A549 treated with dexamethasone at 1 μM for 4 hours (cell line): ENCODE measurements at places on chromosomes 6 and 20. TPM values are rescaled to one million over a fixed set of nuclear protein-coding genes. Genes with fewer than 3 reads are reported as not detected.

The PTCHD4 gene
- 0.02 to 0.06 TPM (median 0.04 TPM) in 4 of 5 replicates, not detected in the other for total RNA-seq

The SYCP2L gene
- 1.4 to 2.8 TPM (median 2.2 TPM) in 5 replicates for total RNA-seq

The CPNE5 gene
- total RNA-seq: 0.06 to 0.12 TPM (median 0.10 TPM) in 5 replicates

The RPS10 gene
- total RNA-seq: 1,739 to 2,114 TPM (median 1,842 TPM) in 5 replicates

The PPP1R3D gene
- 2.0 to 2.9 TPM (median 2.5 TPM) in 5 replicates for total RNA-seq

The SSTR4 gene
- 0.43 to 1.1 TPM (median 0.64 TPM) in 5 replicates for total RNA-seq

The MLIP gene
- not detected in 5 replicates for total RNA-seq

The ZBP1 gene
- total RNA-seq: not detected in 5 replicates

The BEND3 gene
- total RNA-seq: 3.0 to 4.1 TPM (median 4.1 TPM) in 5 replicates

The BANF2 gene
- total RNA-seq: not detected in 5 replicates

The HEY2 gene
- 0.04 to 0.05 TPM in 2 of 5 replicates, not detected in the others for total RNA-seq

The CCN6 gene
- total RNA-seq: not detected in 5 replicates

The TFAP2C gene
- total RNA-seq: 11.1 to 14.9 TPM (median 12.9 TPM) in 5 replicates

The KCNB1 gene
- total RNA-seq: 2.2 to 4.6 TPM (median 4.0 TPM) in 5 replicates

The MYB gene
- 0.70 to 1.2 TPM (median 0.89 TPM) in 5 replicates for total RNA-seq

The ZSCAN23 gene
- total RNA-seq: not detected in 5 replicates

The OOEP gene
- not detected in 5 replicates for total RNA-seq

The TXLNB gene
- total RNA-seq: not detected in 5 replicates

The COL21A1 gene
- total RNA-seq: 0.42 to 1.6 TPM (median 0.64 TPM) in 5 replicates
